ENCODE measurements at places on chromosomes 1 and 21.

- DNase-seq = no peak
Measured at GRCh38 chr1:171796592-171796991, 15.1 kb downstream of the METTL13 start.

DNA sequence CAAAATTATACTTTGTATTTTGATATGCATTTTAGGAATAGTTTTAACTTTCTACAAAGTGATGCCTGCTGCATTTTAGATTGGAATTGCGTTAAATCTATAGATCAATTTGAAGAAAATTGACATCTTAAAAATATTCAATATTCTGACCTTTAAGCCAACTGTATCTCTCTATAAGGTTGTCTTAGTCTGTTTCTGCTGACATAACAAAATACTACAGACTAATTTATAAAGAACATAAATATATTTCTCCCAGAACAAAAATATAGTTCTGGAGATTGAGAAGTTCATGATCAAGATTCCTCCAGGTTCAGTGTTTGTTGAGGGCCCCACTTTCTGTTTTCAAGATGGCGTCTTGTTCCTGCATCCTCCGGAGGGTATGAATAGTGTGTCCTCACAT, 73.6 kb upstream of the NEGR1 start:
- DNase-seq = no peak

DNA sequence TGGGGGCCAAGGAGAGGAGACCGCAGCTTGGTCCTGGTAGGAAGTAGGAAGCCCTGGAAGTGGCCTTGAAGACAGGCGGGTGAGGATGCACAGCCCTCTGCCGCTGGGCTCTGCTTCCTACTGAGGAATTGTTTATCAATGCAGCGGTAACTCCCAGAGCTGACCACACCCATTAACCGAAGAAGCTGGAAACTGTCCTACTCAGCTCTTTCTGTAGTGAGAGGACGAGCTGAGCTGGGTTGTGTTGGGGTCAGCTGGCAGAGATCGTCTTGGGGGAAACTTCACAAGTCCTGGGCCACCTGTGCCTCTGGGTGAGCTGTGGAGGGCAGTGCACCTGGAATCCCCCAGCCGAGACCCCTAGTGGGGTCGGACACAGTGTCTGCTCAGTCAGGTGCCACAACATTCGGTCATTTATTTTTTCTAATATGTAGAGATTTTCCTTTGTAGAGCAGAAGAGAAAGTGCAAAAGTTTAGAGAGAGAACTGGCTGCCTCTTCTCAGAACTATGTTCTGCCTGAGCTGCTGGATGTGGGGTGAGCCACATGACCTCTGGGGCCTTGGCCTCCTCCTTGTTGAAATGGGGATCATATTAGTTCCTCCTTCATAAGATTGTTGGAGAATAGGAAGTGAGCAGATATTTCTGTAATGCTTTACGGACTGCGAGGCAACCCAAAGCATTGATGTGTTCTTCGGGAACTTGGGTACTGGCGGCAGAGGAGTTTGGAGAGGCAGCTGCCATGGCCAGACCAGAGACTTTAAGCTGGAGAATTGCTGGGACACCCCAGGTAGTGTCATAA, 3.6 kb downstream of the NECAP2 start:
- DNase-seq = no peak

DNA sequence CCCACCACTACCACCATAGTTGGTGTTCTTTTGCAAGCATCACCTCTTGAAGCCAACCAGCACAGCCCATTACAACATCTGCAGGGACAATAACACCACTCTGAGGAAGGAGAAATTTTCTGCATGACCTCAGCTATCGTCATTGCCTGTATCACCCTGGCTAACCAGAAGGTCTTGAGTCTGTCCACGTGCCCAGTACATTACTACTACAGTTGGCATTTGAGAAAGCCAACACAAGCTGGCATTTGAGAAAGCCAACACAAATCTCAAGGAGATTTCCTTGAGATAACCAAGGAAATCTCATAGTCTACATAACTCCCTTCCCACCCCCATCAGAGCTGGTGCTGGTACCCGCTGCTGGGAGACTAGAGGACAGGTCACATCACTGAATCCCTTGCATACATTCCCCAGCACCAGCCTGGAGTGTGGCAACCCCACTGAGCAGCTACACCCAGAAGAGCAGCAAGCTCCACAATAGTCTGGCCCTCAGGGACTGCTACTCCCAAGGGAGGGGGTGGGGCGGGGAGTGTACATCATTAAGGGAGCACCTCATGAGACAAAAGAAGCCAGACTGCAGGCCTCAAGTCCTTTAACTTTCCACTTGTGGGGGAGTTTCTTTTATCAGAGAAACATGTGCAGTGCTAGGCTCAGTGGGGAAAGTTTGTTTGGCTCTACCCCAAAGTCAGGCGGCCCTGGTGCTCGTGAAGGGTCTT, 46.0 kb upstream of the GUCA2A start:
- no peak for DNase-seq

- DNase-seq = no peak
Measured at GRCh38 chr1:244675167-244675566, 22.2 kb downstream of the DESI2 start.

- peak; percentile 51 for DNase-seq
Measured at GRCh38 chr1:226064816-226065248, 2.3 kb downstream of the H3-3A start.

GRCh38 chr1:107900090-107900945, 64.7 kb downstream of the VAV3 start:
- no peak for DNase-seq

DNA sequence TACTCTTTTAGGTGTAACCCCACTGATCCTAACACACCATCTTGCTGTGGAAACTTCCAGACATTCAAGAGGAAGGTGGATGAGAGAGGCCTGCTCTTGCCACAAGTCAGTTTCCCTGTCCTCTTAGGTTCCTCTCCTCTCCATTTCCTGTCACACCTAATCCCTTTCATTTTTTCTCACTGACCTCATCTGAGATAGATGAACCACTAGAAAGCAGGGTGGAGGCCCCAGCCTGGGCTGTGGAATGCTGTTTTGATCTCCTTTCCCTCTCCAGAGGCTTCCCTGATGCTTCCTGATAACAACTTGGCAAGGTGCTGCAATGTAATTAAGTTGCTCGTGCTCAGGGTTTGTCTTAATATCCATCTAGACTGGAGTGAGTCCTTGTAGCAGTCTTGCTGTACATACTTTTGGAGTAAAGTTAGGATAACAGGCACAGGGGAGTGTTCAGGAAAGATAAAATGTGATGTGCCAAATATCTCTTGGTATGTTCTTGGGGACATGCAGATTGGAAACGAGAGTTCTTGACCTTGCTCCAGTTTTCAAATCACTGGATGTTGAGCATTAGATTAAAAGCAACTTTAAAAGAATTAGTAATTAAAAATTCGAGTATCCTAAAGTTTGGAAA, 11.2 kb downstream of the LRRC42 start:
- no peak for DNase-seq

GRCh38 chr21:43025636-43026180, 49.9 kb downstream of the CBS start:
- no peak for DNase-seq

GRCh38 chr1:30840904-30841598, 67.5 kb downstream of the SDC3 start:
- DNase-seq = peak; percentile 44

DNA sequence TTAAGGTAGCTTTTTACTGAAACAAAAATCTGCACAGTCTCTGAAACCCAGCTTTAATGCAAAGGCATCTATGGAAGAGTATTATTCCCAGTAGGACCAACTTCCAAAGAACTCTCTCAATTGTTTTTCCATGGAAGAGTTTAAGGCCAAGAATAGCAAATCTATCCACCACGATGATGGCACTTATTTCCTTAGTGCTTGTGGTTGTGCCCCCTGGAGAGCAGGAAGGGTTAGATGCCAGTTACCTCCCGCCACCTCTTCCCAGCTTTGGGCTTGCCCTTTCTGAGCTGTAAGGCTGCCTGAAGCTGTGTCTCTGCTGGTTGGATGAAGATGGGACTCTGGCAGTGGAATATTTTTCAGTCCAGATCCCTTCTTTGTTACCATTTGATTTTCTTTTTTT, 4.8 kb upstream of the ATP1A1 start:
- DNase-seq = no peak

DNA sequence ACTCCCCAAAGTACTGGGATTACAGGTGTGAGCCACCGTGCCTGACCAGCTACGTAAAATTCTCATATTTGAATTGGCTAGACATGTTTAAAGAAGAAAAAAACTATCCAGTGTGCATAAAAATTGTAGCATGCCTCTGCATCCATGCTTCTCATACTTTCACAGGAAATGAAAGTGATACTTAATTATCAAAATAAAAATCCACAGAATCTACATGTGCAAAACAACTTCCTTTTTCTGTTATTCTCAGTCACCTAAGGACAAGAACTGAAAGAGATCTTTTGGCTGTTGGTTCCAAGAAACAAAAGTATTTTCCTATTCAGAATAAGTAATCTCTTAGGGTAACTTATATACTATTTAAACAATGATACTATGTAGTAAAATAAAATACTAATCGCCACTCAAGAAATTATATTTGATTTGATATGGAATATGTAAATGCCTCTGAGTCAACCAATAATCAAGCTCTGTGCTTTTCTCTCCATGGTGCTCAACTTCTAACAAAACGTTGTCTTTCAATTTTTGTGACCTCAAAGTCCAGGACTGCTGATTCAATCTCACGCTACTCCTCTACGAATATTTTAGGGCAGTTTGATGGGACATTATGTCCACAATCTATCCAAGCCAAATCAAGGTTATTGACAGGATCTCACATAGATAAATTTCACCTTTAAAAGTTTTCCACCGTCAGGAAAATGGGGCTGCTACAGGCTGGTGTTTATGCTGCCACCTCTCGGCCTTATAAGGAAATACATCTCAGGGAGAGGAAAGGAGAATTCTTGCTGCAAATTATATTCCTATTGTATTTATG, 102.7 kb downstream of the ZNF281 start:
- DNase-seq = no peak

GRCh38 chr1:82901118-82901517, 1097.8 kb downstream of the TTLL7 start:
- no peak for DNase-seq

- DNase-seq = no peak
Measured at GRCh38 chr1:40539338-40539737, 7.9 kb downstream of the ZNF684 start.

- no peak for DNase-seq
Measured at GRCh38 chr1:50474859-50475809, 51.9 kb upstream of the DMRTA2 start.

DNA sequence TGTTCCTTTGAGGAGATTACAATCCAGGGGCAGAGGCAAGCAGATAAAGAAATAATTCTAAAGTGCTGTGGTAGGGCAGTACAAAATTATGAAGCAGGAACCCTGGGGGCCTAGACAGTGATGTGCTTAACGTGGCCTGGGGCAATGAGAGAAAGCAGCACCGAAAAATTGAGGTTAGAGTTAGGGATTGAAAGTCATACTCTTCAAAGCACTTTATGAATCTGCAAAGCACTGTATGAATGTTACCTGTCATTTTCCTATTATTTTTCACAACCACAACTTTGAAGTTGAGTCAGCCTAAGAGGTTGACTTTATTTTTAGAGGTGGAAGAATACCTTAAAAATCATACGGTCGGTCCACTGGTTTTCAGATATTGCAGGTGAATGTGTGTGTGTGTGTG, 183.4 kb upstream of the NFIA start:
- no peak for DNase-seq

- DNase-seq = no peak
Measured at GRCh38 chr1:40886318-40887011, 24.3 kb upstream of the CITED4 start.

GRCh38 chr1:178461701-178462100, 35.1 kb downstream of the CLEC20A start:
- DNase-seq = no peak

- no peak for DNase-seq
Measured at GRCh38 chr1:83516369-83516768, 482.6 kb downstream of the TTLL7 start.

- no peak for DNase-seq
Measured at GRCh38 chr1:79549201-79549600, 542.7 kb upstream of the ADGRL4 start.

DNA sequence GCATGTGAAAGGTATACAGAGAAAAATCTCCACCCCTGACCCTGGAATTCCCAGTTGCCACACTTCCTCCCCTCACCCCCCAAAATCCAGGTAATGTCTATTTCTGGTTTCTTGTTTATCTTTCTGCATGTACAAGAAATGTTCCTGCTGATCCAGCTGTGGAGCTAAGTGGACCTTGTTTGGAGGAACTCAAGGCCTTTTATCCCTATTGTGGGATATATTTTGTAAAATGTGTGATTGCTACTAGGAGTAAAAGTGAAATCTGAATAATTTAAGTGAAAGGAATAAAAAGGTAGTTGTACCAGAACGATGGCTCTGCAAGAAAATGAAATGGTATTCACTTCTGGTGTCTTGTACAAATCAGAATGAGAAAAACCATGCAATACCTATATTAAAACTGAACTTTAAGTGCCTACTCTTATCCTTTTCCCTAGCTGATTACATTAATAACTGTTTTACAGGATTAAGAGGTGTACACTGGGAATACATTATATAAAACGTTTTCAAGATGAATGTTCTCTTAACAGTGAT, 3.0 kb downstream of the SPEN start:
- no peak for DNase-seq

DNA sequence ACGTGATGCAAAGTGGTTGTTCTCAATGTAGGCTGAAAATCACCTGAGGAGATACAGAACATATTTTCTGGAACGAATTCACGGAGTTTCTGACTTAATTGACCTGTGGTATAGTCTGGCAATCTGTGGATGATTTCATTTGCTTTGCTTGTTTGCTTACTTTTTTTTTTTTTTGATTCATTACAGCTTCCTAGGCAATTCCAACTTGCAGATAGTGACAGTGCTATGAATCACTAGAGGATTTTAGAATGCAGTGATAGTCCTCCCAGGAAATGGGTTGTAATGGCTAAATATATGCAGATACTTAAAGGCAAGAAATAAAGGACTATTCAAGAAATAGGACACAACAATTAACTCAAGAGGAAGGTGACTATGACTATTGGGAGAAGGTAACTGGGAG, 1378.1 kb upstream of the PRMT6 start:
- no peak for DNase-seq

DNA sequence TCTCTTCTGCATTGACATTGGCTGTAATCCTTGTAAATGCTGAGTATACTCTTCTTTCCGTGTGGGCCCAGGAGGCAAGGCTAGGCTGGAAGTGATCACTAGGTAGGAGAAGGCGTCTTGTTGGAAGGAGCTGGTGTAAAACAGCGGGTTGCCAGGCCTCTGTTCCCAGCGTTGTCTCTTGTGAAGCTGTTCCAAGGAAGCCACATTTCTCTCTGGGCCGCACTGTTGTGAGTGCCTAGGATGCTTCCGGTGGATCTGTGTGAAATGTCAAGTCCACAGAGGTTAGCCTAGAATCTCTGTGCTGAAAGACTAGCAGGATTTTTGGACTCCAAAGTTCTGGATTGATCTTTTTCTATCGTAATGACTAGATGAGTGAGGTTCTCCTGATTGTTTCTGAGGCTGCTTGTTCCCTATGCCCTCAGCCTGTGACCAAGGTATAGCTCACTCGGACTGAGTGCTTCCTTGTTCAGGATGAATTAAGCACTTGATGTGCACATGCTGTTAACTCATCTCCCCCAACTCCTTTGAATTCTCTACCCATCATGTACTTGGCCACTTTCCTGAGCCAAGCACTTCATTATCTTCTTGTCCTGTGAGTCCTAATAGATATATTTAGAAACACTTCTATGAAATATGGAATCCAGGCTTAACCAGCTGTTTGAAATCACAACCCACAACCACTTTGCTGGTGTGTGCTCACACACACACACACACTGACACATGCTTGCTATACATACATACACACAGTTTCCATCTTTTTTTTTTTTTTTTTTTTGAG, 63.3 kb downstream of the PBX1 start:
- peak; percentile 52 for DNase-seq
